Thoracic aorta (tissue), 2 donors: ENCODE measurements at places on chromosomes 7 and 10. TPM values are rescaled to one million over a fixed set of nuclear protein-coding genes. Genes with fewer than 3 reads are reported as not detected.
A peak's percentile ranks its signal among the peaks of the same experiment; 100 is the strongest.

FAM25G gene
- not detected for total RNA-seq

- no peaks in the 10 kb centered on the region for H3K27me3 ChIP-seq
- no peak overlapping the region for H3K27ac ChIP-seq
- H3K4me1 ChIP-seq: no peaks in the 10 kb centered on the region
- no peaks in the 10 kb centered on the region for H3K36me3 ChIP-seq
- H3K4me3 ChIP-seq: peak overlapping the region; percentile 19
Measured at GRCh38 chr7:8442814-8443304, 9.4 kb downstream of the NXPH1 start.

GRCh38 chr7:25105911-25106310 lies 19.1 kb downstream of the CYCS start:
- no peak overlapping the region for H3K4me3 ChIP-seq
- H3K27me3 ChIP-seq: no peaks in the 10 kb centered on the region
- H3K4me1 ChIP-seq: no peaks in the 10 kb centered on the region

DNA sequence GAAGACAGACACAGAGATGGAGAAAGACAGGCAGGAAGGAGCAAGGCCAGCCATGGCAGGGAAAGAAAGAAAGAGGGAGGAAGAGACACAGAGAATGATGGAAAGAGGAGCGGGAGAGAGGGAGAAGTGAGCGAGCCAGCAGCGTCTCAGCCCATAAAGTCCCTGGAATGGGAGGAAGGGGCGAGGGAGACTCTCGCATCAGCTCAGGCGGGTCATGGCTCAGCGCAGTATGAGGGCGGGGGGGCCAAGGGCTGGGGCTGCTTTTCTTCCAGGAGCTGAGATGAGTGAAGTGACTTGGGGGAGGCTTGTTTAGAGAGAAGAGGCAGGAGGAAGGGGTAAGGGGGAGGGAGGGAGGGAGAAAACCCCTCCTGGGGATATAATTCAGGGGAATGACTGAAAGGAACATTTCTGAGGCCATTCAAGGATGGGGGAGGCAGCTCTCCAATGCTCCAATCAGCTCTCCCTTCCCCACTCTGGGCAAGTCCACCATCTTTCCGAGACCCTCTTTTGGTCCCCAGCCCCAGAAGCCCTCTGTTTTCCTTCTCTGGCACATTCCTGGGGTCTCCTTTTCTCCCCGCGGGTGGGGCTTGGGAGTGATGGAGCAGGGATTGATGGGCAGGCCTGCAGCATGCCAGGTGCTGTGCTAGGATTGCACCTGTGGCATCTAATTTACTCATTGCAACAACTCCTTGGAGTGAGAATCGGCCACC lies 87.9 kb downstream of the HIF1AN start:
- H3K36me3 ChIP-seq: no peaks in the 10 kb centered on the region
- no peaks in the 10 kb centered on the region for H3K27me3 ChIP-seq
- H3K27ac ChIP-seq: no peak overlapping the region
- no peak for DNase-seq
- no peak overlapping the region for H3K4me3 ChIP-seq
- H3K4me1 ChIP-seq: no peaks in the 10 kb centered on the region

GRCh38 chr7:43659549-43659896 lies 69.8 kb downstream of the COA1 start:
- H3K27me3 ChIP-seq: no peaks in the 10 kb centered on the region
- H3K36me3 ChIP-seq: no peaks in the 10 kb centered on the region
- DNase-seq: no peak
- H3K27ac ChIP-seq: peak overlapping the region; percentile 70

LDB3 gene
- 59.5 TPM for total RNA-seq

STK31 gene
- total RNA-seq: 0.92 TPM

CTBP2 gene
- 62.8 TPM for total RNA-seq

DNA sequence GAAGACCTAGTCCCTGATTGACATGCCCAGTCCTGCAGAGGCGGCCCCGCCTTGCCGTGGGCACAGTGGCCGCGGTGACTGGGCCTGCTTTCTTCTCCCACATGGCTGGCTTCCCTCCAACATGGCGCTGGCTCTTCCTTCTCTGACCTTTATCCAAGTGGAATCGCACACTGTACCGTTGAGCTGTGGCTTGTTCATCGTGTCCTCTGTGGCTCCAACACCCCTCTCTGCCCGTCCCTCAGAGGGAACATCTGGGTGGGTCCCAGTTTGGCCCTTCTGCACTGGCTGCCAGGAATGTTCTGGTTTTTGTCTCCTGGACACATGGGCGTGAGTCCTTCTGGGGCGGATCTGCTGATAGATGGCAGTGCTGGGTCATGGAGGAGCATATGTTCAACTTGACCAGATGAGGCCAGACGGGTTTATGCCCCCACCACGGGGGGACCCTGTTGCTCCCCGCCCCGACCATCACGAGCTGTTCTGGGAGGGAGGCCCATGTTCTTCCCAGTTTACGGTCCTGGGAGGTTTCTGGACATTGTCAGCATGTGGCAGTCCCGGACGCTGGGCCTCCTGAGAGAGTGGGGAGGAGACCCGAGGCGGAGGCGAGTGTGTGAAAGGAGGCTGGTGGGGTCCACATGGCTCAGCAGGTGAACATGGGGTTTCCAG lies 63.5 kb downstream of the LHPP start:
- no peaks in the 10 kb centered on the region for H3K4me1 ChIP-seq
- H3K27me3 ChIP-seq: no peaks in the 10 kb centered on the region
- no peaks in the 10 kb centered on the region for H3K36me3 ChIP-seq
- no peak for DNase-seq
- no peak overlapping the region for H3K4me3 ChIP-seq

GRCh38 chr7:44288811-44289340 lies 36.5 kb downstream of the CAMK2B start:
- H3K36me3 ChIP-seq: no peaks in the 10 kb centered on the region
- H3K27me3 ChIP-seq: no peaks in the 10 kb centered on the region

- no peak overlapping the region for H3K4me3 ChIP-seq
- H3K36me3 ChIP-seq: no peaks in the 10 kb centered on the region
- peak overlapping the region; percentile 26 for H3K27ac ChIP-seq
- H3K4me1 ChIP-seq: peaks cover 40% of the 10 kb centered on the region
- H3K27me3 ChIP-seq: no peaks in the 10 kb centered on the region
Measured at GRCh38 chr7:66697449-66698438, 42.8 kb upstream of the RABGEF1 start.

DNA sequence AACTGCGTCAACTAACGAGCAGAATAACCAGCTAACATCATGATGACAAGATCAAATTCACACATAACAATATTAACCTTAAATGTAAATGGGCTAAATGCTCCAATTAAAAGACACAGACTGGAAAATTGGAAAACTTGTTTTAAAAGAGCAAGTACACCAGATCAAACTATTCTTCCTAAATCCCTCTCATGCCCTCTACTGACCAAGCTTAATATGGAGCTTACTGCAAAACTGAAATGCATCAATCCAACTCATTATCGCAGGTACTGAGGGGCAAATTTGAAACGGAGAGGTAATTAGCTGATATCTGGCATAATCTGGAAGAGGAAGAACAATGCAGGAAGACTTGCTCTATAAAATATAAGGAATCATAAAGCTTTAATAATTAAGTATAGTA lies 1223.8 kb downstream of the NXPH1 start:
- no peak overlapping the region for H3K4me3 ChIP-seq
- no peaks in the 10 kb centered on the region for H3K4me1 ChIP-seq
- DNase-seq: no peak
- H3K36me3 ChIP-seq: no peaks in the 10 kb centered on the region

EEPD1 gene
- 14.6 TPM for total RNA-seq

DNA sequence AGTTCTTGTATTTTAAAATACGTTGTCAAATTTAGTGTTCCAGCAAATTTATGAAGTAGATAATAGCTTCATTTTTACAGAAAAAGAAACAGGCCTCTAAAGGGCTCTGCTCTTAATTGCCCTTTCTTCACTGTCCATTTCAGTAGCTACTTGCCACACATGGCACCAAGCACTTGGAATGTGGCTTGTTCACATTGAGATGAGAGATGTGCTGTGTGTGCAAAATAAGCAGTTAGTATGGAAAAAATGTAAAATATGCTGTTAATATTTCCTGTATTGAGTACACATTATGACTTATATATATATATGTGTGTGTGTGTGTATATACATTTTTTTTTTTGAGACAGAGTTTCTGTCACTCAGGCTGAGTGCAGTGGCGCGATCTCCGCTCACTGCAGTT lies 19.5 kb downstream of the RBM33 start:
- H3K36me3 ChIP-seq: no peaks in the 10 kb centered on the region
- no peak overlapping the region for H3K27ac ChIP-seq
- DNase-seq: no peak
- H3K27me3 ChIP-seq: no peaks in the 10 kb centered on the region
- H3K4me3 ChIP-seq: no peak overlapping the region
- peaks cover 48% of the 10 kb centered on the region for H3K4me1 ChIP-seq

DNA sequence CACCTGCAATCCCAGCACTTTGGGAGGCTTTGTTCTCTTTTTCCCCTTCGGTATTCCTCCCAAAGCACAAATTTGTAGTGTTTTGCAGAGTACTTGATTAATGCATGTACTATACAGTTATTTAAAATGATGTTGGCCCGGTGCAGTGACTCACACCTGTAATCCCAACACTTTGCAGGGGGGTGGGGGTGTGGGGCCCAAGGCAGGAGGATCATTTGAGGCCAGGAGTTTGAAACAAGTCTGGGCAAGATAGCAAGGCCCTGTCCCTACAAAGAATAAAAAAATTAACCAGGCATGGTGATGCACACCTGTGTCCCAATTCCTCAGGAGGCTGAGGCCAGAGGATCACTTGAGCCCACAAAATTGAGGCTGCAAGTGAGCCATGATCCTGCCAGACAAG lies 26.8 kb upstream of the FOXK1 start:
- H3K4me1 ChIP-seq: peaks cover 6% of the 10 kb centered on the region
- H3K27ac ChIP-seq: no peak overlapping the region
- DNase-seq: no peak
- no peaks in the 10 kb centered on the region for H3K27me3 ChIP-seq
- no peaks in the 10 kb centered on the region for H3K36me3 ChIP-seq
